LNCaP clone FGC (cell line): ENCODE measurements at places on chromosomes 2 and 18.
A peak's percentile ranks its signal among the peaks of the same experiment; 100 is the strongest.

- no peak for DNase-seq
Observed at GRCh38 chr2:43133708-43134570, 92.5 kb downstream of the ZFP36L2 start.

DNA sequence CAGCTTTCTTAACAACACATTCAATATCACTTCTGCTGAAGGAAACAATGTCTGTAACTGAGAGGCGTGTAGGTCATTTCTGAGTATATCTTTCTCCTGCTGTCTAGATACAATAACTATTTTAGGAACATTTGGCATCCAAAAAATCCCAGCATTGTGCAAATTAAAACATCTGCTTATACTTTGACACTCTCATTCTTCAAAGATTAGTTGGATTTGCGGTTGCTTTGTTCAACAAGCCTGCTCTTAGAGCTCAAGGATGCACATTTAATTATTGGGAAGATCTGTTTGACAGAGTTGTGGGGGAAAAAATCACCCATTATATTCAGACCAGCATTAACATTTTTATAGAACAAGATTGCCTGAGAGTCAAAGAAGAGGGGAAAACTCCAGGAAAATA lies 449.5 kb upstream of the HNRNPA3 start:
- no peak for DNase-seq

GRCh38 chr2:216221811-216222210 lies 112.7 kb downstream of the XRCC5 start:
- no peak for DNase-seq

GRCh38 chr2:11674983-11675382 lies 5.0 kb upstream of the NTSR2 start:
- DNase-seq, result no peak

DNA sequence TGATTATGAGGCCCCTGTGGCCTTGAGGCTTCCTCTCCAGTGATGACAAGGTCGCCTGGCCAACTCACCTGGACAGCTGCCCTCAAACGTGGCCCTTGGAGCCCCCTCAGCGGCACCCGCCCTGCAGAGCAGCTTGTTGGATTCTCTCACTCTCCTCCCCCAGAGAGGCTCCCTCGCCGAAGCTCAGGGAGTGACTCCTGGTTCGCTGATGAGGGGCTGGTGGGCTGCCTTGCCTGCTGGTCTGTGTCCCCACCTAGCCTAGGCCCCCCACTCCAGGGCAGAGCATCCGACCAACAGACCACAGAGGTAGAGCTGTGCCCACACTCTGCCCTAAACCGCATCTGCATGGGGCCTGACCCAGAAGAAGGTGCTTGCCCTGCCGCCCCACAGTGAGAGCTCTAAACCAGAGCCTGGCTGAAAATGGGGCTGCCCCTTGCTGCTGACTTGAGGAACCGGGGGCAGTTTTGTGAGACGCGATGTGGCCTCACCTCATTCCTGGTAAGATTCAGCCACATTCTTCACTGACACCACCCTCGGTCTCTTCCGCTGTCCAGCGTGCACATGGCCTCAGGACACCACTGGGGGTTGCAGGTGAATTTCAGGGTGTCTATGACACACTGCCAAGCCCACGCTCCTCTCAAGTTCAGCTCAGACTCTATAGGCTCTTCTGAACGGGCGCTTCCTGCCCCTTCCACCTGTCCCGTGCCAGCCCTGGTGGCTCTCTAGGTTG lies 131.6 kb downstream of the CABLES1 start:
- DNase-seq, result no peak

- no peak for DNase-seq
Observed at GRCh38 chr2:120261387-120262006, 8.8 kb downstream of the RALB start.

DNA sequence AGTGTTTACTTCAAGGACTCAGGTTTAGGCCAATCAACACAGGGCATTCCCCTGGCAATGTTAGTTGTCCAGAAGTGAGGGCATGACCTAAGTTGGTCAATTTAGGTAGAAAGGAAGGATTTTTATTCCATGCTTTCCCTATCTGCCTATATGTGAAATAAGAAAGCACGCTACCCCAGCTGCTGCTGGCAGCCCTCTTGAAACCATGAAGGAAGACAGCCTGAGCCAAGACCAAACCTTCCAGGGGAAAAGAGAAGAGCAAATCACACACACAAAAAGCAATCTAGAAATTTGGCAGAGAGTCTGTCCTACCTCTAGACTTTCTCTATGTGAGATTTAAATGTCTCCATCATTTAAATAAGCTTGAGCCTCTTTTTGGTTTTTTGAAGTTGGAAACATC lies 387.6 kb downstream of the TNS1 start:
- DNase-seq, result no peak

GRCh38 chr2:101442667-101443061 lies 32.2 kb downstream of the RFX8 start:
- no peak for DNase-seq

GRCh38 chr2:240839152-240840143 lies 19.4 kb upstream of the KIF1A start:
- no peak for DNase-seq

DNA sequence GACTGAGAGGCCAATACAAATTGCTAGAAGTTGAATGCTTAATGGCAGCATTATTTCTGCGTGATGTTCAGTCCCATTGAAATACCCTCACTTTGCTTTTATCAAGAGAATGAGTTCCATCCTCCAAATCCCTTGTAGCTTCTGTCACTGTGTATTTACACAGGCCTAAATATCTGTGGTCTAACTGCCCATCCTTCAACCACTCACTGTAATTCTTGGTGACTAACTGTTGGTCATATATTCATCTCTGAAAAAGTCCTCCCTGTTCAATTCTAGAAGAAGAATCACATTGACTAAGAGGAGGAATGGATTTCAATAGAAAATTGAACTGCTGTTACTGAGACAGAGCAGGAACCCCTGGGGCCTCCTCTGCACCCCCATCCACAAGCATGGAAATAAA lies 74.2 kb upstream of the L3MBTL4 start:
- no peak for DNase-seq

DNA sequence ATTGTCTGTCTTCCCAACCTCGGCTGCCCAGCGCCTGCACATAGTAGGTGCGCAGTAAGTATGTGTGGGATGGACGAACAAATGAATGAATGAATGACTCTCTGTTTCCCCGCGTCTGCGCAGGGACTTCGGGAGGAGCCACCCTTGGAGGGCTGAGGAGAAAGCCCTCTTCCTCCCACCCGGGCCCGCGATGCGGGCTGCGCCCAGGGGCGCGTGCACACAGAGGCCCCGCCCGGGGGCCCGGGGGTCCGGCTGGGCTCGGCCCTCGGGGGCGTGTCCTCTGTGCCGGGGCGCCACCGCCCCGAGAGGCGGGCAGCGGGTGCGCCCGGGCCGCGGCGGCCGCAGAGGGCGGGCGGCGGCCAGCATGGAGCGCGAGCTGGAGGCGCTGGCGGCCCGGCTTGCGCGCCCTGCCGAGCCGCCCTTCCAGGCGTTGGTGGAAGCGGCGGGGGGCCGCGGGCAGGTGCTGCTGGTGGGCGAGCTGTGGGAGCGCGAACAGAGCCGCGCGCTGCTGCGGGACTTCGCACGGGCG lies at the start of gene C2orf72:
TSS of gene C2orf72 (plus strand) at position 322 of the 529 bp plus-strand sequence. CDS start at position 365, 43 bp downstream.
- DNase-seq, result no peak

GRCh38 chr2:128549646-128550260 lies 231.1 kb upstream of the HS6ST1 start:
- no peak for DNase-seq

DNA sequence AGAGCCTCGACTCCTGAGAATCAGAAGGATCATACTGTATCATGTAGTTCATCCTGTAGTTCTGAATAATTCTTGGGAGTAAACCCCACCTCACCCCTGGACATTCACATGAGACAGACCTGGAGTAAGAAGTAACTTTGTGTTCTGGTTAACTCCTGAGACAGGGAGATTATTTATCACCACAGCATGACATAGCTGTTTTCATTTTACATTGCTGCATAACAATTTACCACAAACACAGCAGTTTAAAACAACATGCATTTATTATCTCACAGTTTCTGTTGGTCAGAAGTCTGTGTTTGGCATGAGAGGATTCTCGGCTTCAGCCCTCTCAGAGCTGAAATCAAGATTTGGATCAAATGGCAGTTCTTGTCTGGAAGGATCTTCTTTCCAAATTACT lies 855.8 kb upstream of the FANCL start:
- no peak for DNase-seq

- no peak for DNase-seq
Observed at GRCh38 chr2:177231270-177231669, 18.7 kb downstream of the HNRNPA3 start.

DNA sequence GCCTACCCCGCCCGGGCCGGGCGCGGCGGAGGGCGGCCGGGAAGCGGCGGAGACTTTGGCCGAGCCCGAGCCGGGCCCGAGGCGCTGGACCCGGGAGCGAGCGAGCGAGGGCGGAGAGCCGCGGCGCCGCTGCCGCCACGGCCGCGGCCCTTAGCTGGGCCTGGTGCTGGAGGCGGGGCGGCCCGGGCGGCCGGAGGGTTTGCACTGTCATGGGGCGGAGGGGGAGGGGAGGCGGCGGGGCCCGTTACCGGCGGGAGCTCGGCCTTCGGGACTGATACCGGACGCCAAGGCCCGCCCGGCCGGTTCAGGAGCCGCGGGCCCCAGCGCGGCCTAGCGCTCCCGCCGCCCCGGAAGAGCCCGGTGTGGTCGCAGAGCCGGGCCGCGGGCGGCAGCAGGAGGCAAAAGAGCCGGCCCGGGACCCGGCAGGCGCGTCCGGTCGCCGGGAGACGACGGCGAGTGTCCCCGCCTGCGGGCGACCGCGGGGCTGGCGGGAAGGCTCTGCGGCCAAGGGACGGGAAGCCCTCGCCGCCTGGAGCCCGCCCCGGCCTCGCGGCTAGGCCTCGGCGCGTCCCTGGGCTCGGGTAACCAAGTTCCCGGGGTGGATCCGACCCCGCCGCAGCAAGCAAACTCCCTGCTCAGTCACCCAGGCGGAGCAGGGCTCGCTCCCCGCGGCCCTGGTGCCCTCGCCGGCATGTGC lies 697 bp downstream of the KCMF1 start:
- no peak for DNase-seq

GRCh38 chr18:21889570-21889969 lies 149.0 kb downstream of the MIB1 start:
- DNase-seq, result no peak

DNA sequence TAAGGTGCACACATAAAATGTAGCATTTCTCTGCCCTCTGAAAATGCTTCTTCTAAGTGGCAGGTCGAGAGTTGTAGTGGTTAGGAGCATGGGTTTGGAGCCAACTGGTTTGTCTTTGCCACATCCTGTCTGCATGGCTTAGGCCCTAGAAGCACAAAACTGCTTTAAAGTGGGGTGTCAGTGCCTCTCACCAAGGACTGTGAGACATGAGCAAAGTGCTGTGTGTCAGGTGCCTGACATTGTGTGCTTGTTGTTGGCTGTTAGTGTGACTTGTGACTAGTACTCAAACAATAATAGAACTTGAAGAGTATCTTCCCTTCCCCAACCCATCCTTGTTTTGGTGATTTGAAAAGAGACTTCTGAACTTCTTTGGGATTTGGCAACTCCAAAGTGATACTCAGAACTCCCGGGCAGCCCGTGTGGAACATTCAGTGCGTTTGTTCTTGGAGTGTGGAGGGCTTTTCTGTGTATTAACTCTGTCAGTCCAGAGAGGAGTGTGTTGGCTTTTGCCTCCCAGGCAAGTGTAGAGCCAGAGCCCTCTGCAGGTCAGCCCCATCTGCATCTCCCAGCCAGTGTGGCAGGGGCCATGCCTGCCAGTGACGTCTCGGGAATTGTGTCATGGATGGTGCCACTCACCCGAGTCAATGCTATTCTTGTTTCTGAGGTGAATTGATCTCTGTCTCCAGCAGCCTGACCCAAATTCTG lies 5.0 kb downstream of the MGAT5 start:
- DNase-seq, result no peak

- no peak for DNase-seq
Observed at GRCh38 chr2:151974988-151975387, 123.9 kb downstream of the CACNB4 start.

DNA sequence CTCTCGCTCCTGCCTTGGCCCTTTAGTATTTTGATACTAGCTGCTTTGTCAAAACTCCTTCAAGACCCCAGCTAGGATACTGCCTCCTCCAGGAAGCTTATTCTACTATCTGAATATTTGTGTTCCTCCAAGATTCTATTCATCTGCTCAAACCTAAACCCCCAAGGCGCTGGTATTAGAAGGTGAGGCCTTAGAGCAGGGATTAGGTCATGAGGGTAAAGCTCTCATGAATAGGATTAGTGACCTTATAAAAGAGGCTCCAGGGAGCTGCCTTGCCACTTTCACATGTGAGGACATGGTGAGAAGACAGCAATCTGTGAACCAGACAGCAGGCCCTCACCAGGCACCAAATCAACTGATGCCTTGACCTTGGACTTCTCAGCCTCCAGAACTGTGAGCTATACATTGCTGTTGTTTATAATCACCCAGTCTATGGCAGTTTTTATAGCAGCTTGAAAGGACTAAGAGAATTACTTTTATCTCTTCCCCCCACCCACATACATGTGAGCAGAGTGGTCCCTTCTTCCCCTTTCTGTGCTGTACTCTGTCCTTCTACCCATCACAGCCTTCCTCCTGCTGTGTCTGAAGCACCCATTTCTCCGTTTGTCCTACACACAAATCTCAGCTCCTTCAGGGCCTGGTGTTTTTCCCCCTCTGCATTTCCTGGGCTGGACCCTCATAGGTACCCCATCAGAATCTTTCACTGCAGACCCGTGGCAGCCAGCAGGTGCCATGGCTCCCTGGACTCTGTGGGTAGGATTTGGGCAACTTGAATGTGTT lies 54.5 kb downstream of the HS1BP3 start:
- DNase-seq, result no peak

DNA sequence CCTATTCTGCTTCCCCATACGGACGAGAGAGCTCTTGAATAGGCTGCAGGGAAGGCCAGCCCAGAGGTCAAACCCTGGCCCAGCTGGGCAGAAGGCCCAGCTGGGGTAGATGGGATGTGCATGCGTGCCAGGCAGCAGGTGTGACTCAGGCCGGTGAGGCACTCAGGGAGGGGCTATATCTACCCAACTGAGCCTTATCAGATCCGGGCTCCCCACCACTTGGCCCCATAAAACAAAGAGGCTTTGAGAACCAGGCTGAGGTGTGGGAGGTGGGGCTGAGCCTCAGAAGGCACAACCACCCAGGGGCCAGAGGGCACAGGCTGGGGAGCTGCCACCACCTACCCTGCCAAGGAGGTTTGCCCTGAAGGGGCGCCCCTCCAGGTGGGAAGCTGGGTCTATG lies 8.0 kb upstream of the CFAP65 start:
- DNase-seq, result no peak

DNA sequence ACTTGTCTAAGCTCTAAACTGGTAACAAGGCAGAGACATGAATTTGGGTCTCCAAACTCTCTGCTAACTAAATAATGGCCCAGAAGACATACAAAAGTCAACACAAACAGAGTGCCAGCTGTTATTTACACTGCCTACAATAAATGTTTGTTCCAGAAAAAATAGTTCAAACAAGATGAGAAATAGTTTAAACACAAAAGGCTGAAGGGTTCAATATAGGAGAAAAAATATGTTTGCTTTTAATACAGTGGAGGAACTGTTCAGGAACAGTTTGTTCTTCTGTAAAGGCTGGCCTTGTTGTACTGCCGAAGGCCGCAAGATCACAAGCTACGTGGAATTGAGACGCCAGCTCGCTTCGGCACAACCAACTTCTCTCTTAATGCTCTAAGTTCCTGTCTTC lies 74.6 kb downstream of the AFF3 start:
- DNase-seq, result peak; percentile 95
